ENCODE measurements at places on chromosomes 11 and 22. TPM values are rescaled to one million over a fixed set of nuclear protein-coding genes. Genes with fewer than 3 reads are reported as not detected.

DNA sequence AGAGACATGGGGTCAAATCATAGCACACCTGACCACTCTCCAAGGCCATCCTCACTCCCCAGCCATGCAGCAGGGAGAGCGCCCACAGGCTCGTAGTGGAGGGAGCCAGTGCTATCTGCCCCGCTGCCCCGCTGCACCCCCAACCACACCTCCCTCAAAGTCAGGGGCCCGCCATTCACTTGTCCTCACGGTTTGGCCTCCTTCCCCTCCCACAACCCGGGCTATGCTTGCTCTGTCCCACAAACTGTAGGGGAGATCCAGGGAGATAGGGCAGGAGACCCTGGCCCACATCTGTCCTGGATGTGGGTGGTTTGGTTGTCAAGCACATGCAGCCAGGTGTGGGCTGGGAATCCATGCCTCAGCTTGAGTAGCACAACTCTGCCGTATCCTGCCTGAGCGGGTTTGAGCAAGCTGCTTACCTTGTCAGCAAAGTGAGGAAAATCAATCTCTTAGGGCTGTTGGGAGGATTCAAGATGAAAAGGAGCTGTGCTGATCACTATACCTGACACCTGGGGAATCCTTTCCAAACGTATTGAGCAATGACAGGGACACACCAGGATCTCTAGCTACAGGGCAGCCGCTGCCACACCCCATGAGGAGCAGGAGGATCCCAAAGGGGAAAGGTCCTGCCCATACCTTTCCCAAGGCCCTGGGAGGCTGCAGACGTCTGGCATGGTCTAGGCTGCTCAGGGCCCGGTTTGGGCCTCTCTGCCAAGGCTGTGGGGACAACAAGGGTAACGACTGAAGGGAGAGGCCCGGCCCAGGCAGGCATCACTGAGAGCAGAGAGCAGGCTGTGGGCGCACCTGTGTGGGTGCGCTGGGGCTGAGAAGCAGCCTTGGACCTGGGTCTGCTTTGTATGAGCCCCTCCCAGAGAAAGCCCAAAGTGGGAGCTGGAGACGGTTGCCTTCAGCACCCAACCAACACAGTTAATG lies 23.3 kb downstream of the KCNJ5 start:
- H3K4me3 ChIP-seq, result no peak overlapping the region
- DNase-seq, result no peak
- H3K27ac ChIP-seq, result no peak overlapping the region
- no peaks in the 10 kb centered on the region for H3K36me3 ChIP-seq
- no peaks in the 10 kb centered on the region for H3K4me1 ChIP-seq

DNA sequence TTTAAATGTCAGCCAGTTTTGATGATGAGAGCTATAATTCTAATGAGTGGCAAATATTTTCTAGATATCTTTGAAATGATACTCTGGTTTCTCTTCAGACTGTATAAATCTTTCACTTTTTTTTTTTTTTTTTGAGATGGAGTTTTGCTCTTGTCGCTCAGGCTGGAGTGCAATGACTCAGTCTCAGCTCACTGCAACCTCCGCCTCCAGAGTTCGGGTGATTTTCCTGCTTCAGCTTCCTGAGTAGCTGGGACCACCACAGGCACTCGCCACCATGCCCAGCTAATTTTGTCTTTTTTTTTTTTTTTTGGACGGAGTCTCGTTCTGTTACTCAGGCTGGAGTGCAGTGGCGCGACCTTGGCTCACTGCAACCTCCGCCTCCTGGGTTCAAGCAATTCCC lies 113.6 kb downstream of the TEAD1 start:
- peaks cover 20% of the 10 kb centered on the region for H3K36me3 ChIP-seq
- no peaks in the 10 kb centered on the region for H3K27me3 ChIP-seq

DNA sequence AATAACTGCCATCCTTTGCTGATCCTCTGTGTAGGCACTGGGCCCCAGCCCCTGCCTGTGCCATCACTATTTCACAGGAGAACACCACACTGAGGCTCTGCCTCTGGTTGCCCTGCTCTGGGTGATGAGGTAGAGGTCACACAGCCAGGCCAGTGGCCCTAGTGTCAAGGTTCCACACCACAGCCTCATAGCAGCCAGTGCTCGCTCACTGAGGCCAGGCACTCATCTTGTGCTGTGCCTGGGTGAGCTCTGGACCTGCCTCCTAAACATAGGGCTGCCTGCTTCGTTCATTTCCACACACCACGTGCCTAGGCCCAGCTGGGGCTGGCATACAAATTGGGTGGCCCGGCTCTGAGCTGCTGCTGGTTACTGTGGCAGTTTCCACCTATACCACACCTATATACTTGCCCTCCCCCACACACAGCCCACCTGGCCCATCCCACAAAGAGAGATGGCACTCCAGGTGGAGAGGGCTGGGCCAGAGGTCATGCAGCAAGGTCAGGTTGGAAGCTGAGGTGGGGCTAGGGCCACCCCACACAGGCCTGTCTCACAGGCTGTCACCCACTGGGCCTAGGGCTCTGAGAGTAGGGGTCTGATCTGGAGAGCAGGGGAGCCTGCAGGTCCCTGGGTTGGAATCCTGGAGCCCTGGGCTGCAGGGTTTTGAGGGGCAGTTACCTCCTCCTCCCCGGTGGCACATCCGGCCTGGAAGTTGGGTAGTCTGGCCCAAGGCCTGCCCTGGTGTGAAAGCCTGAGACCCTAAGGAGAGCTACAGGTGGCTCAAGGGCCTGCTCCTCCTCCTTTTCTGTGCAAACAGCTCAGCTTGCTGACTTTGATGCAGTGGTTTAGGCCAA lies 11.2 kb downstream of the KCNQ1OT1 start:
- DNase-seq, result no peak
- H3K36me3 ChIP-seq, result peaks cover 2% of the 10 kb centered on the region

GRCh38 chr11:66100272-66101065 lies 30.4 kb downstream of the PACS1 start:
- no peaks in the 10 kb centered on the region for H3K27me3 ChIP-seq
- H3K4me1 ChIP-seq, result peaks cover 3% of the 10 kb centered on the region
- peak overlapping the region; percentile 70 for H3K27ac ChIP-seq
- H3K4me3 ChIP-seq, result peak overlapping the region; percentile 27
- peak; percentile 75 for DNase-seq

DNA sequence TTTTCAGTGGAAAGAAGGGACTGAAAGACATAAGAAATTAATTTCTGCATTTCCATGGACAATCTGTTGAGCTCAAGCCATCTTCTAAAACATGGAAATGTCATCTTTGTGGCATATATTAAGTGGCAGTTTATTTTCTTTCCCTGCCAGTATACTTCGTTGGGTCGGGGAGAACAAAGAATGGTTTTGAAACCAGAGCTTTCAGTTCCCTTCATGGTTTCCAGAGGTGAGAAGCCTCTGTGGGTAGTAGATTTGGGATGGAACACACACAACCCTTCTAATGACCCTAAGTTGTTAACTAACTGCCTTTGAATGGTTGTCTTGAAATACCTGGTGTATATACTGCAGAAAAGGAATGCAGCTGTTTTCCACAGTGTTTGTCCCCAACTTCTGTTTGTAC lies 17.6 kb upstream of the GAS2L1 start:
- H3K36me3 ChIP-seq, result peaks cover 64% of the 10 kb centered on the region
- no peak overlapping the region for H3K27ac ChIP-seq
- no peaks in the 10 kb centered on the region for H3K27me3 ChIP-seq
- no peaks in the 10 kb centered on the region for H3K4me1 ChIP-seq
- no peak for DNase-seq
- no peak overlapping the region for H3K4me3 ChIP-seq

DNA sequence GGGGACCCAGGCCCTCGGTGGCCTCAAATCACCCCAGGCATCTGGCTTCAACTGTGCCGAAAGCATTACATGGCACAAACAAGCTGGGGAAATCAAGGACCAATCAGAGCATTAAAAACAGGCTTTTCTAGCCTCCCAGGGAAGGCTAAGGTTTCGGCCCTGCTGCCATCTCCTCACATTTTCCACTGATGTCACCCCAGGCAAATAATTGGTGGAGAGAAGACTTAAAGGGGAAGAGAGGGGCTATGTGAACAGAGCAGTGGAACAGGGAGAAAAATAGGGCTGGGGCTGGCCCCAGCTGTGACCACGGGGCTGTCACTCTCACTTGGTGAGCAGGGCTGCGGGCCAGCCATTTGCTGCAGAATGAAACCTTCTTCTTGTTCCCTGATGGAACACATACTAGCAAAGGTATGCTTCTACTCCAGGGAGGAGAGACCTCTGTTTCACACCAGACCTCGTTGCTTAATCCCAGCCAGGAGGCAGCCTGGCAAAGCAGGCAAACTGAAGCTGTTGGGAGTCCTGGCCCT lies 581.3 kb downstream of the SOX6 start:
- H3K4me3 ChIP-seq, result no peak overlapping the region
- no peak overlapping the region for H3K27ac ChIP-seq
- no peak for DNase-seq
- H3K36me3 ChIP-seq, result no peaks in the 10 kb centered on the region
- no peaks in the 10 kb centered on the region for H3K4me1 ChIP-seq
- no peaks in the 10 kb centered on the region for H3K27me3 ChIP-seq

The DBX1 gene
- polyA plus RNA-seq, result not detected

The SMIM38 gene
- polyA plus RNA-seq, result not detected

The GRIA4 gene
- 0.34 TPM for polyA plus RNA-seq

The FAM180B gene
- not detected for polyA plus RNA-seq
